ENCODE measurements at places on chromosomes 12 and 14. TPM values are rescaled to one million over a fixed set of nuclear protein-coding genes. Genes with fewer than 3 reads are reported as not detected.

NKX2-1 gene
- total RNA-seq = not detected

ADSS1 gene
- total RNA-seq = 4.7 TPM

CORO1C gene
- 172 TPM for total RNA-seq

TAS2R9 gene
- total RNA-seq = not detected

C12orf54 gene
- total RNA-seq = not detected

SLC2A14 gene
- not detected for total RNA-seq

SERPINA10 gene
- not detected for total RNA-seq

RARG gene
- total RNA-seq = 76.6 TPM

DIO2 gene
- total RNA-seq = 31.5 TPM

SMOC1 gene
- total RNA-seq = 4.6 TPM

LTBP2 gene
- total RNA-seq = 441 TPM

FAM222A gene
- 0.89 TPM for total RNA-seq

ASPG gene
- not detected for total RNA-seq

UBE2N gene
- total RNA-seq = 30.2 TPM

FOXM1 gene
- 12.4 TPM for total RNA-seq

SIRT4 gene
- total RNA-seq = not detected

EPYC gene
- not detected for total RNA-seq

MIPOL1 gene
- 5.8 TPM for total RNA-seq

SMIM10L1 gene
- 6.2 TPM for total RNA-seq

KRT6C gene
- total RNA-seq = not detected

TAS2R50 gene
- not detected for total RNA-seq

LIMA1 gene
- total RNA-seq = 284 TPM

ZNF891 gene
- total RNA-seq = 0.43 TPM

TAS2R8 gene
- total RNA-seq = not detected

PLCZ1 gene
- not detected for total RNA-seq

FAM186B gene
- total RNA-seq = 1.4 TPM

DGLUCY gene
- total RNA-seq = 28.5 TPM

SLC38A4 gene
- total RNA-seq = 2.3 TPM

DEGS2 gene
- not detected for total RNA-seq

SIX4 gene
- total RNA-seq = 12.2 TPM

RPGRIP1 gene
- total RNA-seq = not detected

TOMM20L gene
- total RNA-seq = not detected
